CD4-positive, alpha-beta T cell (primary cell): ENCODE measurements at places on chromosomes 7 and 10.

DNA sequence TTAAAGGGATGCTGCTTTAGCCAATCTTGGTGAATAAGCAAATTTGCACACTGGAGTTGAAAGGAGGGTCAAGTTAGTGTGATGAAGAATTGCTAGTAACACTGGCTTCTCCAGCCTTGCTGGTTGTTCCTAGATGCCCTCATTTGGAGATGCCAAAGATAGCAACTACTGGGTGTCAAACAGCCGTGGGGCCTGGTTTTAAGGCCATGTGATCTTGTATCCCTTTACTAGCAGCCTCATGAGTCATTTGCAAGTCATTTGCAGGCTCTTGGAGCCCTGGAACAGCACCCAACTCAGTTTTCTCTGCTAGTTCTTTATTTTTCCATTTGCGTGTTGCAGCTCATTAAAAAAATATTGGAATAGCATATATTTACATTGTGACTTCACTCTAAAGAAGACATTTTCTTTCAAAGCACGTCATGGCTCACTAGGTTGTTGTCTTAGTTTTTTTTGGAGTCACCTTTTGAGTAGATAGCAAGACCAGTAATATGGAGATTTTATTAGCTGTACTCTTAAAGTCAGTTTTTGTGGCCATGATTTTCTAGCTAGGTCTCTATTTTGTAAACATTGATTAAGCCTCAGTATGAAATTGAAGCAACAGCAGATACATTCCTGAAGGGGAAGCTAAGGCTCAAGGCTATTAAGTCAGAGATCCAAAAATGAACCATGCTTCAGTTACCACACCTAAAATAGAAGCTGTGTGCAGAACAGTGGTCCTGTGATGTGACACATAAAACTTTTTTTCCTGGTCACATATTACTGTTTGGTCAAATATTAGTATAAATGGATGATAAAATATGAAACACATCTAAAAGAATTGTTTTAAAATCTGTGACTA, 1.3 kb downstream of the LSMEM1 start:
- no peak for DNase-seq

DNA sequence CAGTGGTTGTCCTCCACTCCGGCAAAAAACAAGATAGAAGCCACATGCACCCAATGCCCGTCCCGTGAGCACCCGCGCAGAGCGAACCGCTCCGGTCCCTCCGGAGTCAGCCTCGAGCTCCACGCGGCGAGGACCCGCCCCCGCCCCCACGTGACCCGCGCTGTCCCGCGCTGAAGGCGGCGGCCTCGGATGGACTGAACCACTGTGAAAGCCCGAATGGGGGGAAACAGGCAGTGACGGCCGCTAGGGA, 766 bp upstream of the EIF3B start:
- DNase-seq = peak; percentile 85

DNA sequence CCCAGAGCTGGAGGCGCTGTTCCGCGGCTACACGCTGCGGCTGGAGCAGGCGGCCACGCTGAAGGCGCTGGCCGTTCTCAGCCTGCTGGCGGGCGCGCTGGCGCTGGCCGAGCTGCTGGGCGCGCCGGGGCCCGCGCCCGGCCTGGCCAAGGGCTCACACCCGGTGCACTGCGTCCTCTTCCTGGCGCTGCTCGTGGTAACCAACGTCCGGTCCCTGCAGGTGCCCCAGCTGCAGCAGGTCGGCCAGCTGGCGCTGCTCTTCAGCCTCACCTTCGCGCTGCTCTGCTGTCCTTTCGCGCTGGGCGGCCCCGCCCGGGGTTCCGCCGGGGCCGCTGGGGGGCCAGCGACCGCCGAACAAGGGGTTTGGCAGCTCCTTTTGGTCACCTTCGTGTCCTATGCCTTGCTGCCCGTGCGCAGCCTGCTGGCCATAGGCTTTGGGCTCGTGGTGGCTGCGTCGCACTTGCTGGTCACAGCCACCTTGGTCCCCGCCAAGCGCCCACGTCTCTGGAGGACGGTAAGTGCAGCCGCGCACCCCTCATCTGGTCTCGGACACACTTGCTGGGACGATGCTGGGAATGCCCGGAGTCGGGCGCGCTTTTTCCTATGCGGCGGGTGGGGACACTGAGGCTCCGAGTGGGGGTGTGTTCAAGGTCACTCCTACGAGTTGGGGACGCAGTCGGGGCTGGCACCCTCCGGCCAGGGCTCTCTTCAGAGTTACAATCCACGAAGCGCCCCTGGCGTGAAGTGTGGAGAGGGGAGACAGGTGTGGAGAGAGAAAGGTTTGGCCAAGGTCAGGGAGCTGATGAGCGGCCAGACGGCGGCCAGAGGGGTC, 717 bp downstream of the ADCY1 start:
- DNase-seq = no peak

DNA sequence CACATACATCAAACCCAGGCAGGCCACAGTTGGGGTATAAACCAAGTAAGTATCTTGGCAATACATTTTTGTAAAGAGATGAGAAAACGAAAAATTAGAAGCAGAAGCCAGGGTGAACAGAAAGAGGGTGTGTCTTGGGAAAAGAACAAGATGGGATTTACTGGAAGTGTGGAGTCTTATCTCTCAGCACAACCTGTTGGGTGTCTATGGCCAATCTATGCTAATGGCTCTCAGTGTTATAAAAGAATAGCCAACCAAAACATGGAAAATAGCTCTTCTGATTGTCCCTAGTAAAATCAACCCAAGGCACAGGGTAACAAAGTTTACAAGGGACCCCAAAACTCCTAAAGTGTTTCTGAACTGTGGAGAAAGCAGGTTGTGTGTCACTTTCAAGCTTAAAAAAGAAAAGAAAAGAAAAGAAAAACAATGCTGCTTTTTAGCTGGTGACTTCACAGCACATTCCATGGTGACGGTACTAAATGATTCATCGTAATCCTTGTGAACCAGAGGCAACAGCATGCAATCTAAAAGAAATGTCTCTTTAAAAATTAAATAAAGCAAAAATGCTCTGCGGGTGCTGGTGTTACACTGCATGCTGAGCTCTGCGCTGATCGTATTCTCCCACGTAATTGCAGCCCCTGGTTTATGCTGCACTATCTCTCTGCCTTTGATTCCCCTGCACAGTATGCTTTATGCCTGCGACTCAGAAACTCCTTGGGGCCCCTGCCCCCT, 100.8 kb downstream of the C10orf90 start:
- no peak for DNase-seq

DNA sequence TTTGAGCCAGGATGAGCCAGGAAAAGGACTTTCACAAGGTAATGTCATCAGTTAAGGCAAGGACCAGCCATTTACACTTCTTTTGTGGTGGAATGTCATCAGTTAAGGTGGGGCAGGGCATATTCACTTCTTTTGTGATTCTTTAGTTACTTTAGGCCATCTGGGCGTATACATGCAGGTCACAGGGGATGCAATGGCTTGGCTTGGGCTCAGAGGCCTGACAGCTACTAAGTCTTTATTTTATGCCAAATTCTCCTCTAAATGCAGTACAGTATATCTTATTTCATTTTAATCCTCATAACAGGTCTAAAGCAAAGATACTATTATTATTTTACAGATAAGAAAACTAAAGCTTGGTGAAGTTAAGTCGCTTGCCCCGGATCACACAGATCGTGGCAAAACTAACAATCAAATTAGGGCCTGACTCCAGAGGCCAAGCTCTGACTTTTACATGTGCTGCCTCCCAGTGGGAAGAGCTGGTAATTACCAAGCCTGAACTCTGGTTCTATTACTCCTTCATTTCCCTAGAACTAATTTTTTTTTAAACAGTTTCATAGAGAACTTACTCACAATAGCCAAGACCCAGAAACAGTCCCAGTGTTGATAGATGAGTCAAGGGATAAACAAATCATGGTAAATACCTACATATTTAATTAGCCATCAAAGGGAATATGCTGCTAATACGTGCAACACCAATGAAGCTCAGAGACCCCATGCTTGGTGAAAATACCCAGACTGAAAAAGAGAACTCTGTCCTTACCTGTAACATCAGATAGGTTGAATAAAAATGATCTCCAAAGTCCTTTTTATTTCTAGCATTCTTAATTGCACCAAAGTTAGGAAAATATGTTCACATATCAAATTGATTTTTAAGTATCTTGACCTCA, 35.4 kb downstream of the C7orf25 start:
- DNase-seq = peak; percentile 63

GRCh38 chr10:3763035-3763456, 22.0 kb downstream of the KLF6 start:
- no peak for DNase-seq

DNA sequence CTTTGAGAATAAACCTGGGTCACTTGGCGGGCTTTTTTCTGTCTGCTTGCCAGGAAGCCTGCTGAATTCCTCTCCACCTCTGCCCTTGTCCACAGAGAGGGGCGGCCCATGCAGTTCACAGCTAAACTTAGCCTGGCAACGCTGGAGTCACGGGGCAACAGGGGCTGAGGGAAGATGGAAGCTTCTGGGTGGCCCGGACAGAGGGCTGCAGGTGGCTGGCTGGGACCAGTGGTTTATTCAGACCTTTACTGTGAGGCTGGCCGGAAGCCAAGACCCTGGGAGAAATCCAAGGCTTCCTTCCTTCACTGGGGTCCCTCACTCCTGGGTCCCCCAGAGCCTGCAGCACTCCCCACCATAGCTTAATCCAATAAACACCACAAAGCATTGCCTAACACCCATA, 17.0 kb downstream of the ITPRIP start:
- no peak for DNase-seq
